T-cell (primary cell): ENCODE measurements at places on chromosomes 13 and 19. TPM values are rescaled to one million over a fixed set of nuclear protein-coding genes. Genes with fewer than 3 reads are reported as not detected.

Gene KIR2DL4
- 0.20 TPM for total RNA-seq

Gene ZNF442
- 1.7 TPM for total RNA-seq

Gene SH2D3A
- 68.8 TPM for total RNA-seq

Gene ZNF723
- not detected for total RNA-seq

Gene METTL21C
- not detected for total RNA-seq

Gene SPACA4
- not detected for total RNA-seq

Gene ELL
- total RNA-seq: 27.2 TPM

Gene ELSPBP1
- total RNA-seq: not detected

Gene GRIN2D
- total RNA-seq: 0.16 TPM

Gene PSG5
- total RNA-seq: not detected

Gene STOML3
- total RNA-seq: not detected

Gene ZNF835
- 4.0 TPM for total RNA-seq
